ENCODE measurements at places on chromosomes 1 and 21.
A peak's percentile ranks its signal among the peaks of the same experiment; 100 is the strongest.

DNA sequence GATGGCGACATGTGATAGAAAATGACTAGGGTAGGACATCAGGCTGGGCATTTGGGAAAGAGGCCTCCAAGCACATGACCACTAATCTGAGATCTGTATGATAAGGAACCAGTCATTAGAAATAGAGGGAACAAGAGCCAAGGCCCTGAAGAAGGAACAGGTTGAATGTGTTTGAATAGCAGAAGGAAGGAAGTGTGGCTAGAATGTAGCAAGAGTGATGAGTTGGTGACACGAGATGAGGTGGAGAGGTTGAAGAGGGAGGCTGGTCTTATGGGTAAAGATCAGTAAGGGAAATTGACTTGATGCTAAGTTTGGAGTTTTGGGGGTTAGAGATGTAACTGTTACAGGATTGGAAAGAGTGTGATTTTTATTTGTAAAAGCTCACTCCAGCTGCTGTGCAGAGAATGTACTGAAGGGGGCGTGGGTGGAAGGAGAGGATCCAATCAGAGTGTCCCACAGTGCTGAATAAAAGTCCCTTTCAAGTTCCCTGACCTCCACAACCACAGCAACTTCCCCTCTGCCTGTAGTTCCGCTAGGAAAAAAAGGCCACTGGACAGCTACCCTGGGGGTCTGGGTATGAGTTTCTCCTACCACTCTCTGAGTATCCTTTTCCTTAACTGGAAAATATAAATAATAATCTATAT, 295.0 kb downstream of the OMA1 start:
- peak; percentile 24 for DNase-seq

- DNase-seq = no peak
Observed at GRCh38 chr1:187680823-187681222, 852.1 kb downstream of the PLA2G4A start.

DNA sequence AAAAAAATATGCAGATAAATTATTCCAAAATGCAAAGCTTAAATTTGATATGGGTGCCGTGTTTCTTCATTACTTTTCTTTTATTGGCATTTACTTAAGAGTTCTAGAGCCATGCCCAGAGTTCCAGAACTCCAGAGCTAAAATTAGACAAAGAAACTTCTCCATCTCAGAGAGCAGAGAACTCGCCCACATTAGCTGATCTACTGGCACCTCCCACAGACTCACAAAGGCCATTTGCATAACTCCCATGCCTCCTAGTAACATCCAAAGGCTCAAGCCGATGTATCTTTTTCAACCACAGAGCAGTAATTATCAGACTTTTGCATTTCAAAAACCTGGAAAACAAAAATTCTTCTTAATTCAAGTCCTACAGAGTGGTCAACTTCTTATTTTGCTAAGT, 323.8 kb upstream of the ST6GALNAC5 start:
- no peak for DNase-seq

GRCh38 chr1:177017287-177017852, 147.1 kb downstream of the ASTN1 start:
- no peak for DNase-seq

DNA sequence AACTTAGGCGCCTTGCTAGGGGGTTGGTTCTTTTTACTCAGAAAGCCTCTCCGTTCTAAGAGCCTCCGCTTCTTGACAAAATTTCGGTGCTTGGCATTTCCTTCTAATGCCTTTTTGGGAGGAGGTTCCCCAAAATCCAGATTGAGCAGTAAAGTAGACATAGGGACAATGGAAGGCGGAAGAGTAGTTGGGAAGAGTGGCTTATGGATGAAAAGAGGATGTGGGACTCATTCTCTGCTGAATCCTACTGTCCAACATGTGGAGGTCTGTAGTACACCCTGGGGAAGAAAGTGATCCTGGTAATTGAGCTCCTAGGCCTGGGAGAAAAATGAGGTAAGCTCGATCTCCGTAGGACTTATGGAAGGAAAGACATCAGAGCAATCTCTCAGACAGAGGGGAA, 777 bp upstream of the METTL25B start:
- no peak for DNase-seq

DNA sequence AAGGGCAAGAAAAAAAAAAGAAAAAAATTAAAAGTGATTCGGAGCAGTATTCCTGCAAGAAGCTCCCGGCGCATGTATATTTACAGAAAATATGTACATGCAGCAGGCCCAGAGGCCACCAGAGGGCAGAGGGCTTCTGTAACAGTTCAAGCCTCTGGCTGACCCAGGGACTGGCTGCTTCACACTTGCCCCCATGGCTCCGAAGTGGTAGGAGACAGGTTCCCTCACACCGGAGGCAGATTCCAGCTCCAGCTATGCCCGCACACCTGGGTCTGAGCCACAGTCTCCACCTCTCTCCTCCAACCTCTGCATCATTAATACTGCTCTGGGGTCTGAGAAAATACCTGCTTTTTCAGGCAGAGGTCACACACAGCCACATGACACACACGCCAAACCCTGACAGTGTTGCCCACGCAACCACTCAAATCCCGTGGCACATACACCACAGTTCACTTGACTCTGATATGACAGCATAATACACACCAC, 2.2 kb upstream of the ARHGAP30 start:
- peak; percentile 67 for DNase-seq

GRCh38 chr1:211281320-211282022, 22.3 kb downstream of the RCOR3 start:
- DNase-seq = peak; percentile 17

DNA sequence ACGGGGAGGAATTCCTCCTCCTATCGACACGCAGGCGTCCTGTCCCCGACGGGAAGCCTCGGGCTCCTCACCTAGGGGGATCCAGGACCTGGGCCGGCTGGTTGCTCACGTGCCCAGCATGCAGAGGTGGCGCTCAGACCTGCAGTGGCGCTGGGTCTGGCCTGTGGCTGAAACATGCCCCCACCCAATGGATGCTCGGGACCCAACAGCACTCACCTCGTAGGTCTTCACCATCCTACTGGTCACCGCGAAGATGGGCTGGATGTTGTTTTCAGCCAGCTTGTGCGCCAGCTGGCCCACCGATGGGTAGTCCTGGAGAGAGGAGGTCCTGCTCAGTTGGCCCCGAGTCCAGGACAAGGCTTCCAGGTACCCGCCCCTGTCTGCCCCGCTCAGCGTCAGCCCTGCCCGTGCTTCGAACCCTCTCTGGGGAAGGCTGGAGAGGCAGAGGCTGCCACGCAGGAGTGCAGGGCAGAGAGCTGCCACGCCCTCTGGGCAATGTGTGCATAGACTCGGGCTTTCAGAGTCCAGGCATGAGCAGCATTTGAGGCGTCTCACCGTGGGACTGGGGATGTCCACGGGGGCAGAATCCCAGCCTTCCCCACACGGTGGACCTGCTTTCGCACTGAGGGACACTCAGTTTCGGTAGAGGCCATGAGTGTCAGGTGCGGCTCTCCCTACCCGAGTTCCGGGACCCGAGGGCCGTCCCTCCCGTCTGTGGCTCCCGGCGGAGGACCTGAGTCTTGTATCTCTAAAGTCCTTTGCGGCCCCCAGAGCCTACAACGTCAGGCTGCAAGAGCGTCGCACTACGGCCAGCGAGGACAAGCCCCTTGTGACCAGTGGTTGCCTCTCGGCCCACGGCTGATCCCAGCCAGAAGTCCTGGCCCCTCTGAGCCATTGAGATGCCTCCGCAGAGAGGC, 21.6 kb downstream of the ITGB2 start:
- DNase-seq = no peak

- DNase-seq = no peak
Observed at GRCh38 chr1:104852151-104852550, 1102.5 kb downstream of the AMY1C start.

DNA sequence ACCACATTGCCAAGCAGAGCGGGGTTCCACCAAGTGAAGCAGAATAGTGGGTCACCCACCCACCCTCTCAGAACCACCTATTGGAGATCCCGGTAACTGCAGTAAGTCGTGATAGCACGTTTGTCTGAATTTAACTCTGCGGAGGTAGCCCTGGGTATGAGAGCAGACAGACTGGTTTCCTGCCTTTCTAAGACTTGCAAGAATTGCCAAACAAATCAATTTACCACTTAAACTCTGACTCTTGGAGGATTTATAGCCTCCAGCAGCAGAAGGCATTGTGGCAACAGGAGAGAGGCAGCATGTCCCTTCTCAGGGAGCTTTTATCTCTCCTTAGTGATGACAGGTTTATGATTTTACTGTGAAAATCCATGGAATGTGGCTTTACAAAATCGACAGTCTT, 287.9 kb upstream of the FMN2 start:
- no peak for DNase-seq

DNA sequence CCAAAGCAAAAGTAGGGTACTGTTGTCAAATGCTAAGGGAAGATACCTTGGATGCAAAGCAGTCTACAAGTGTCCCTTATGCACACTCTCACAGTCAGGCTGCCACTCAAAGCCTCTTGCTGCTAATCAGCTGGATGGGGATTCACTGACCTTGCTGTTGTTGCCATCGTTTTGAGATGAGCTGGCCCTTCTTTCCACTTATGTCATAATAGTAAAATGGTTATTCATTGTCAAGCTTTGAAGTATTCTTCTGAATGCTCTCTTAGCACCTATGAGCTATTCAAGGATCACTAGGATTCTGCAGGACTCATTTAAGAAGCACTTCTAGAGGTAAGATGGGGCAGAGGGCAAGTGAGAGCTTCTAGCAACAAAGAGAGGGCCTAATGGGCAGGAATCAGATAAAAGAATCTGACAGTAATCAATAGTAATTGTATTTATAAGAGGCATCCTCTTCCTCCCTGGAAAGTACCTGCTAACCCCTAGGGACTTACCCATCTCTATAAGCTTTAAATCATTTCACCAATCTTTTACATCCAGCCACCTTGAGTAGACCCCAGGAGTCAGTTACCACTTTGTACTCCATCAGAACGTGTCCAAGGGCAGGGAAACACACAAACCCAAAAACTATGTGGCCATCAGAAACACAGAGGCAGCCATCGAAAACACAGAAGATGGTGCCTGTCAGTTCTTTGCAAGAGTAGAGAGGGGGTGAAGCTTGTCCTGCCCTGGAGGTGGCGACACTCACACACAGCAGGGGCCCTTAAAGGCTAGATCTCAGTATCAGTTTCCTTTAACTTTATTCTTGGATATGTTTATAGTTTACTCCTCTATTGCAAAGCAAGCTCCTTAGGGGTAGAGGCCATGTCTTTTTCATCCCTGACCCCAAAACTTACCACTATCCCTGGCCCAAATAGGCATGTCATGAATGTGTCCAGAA, 103.7 kb upstream of the NFIA start:
- DNase-seq = peak; percentile 41

- DNase-seq = no peak
Observed at GRCh38 chr1:119564548-119564947, 57.5 kb downstream of the HSD3B1 start.

- DNase-seq = no peak
Observed at GRCh38 chr1:151455966-151456365, 3.3 kb downstream of the POGZ start.

GRCh38 chr1:204313675-204314074, 46.1 kb downstream of the PLEKHA6 start:
- no peak for DNase-seq
